ENCODE measurements at places on chromosomes 1 and 21.

- DNase-seq, result no peak
Measured at GRCh38 chr1:84960371-84960770, 36.5 kb downstream of the MCOLN2 start.

DNA sequence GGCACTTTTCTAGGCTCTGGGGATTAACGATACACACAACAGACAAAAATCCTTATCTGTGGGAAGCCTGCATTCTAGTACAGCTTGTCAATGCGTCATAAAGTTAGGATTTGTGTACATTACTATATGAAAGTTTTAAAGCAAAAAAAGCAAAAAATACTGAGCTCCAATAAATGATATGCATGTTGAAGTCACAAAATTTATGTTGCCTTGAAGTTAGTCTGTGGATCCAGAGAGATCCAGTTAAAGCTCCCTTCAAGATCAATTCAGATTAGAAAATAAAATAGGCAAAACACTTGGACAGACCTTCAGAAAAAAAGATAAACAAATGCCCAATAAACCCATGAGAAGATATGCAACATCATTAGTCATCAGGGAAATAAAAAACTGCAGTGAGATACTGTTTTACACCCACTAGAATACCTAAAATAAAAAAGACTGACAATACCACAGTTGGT lies 33.1 kb upstream of the KCNQ4 start:
- DNase-seq, result no peak

- DNase-seq, result no peak
Measured at GRCh38 chr1:31797216-31797615, 18.6 kb downstream of the SPOCD1 start.

GRCh38 chr1:8155528-8156186 lies 129.5 kb upstream of the ERRFI1 start:
- DNase-seq, result no peak

DNA sequence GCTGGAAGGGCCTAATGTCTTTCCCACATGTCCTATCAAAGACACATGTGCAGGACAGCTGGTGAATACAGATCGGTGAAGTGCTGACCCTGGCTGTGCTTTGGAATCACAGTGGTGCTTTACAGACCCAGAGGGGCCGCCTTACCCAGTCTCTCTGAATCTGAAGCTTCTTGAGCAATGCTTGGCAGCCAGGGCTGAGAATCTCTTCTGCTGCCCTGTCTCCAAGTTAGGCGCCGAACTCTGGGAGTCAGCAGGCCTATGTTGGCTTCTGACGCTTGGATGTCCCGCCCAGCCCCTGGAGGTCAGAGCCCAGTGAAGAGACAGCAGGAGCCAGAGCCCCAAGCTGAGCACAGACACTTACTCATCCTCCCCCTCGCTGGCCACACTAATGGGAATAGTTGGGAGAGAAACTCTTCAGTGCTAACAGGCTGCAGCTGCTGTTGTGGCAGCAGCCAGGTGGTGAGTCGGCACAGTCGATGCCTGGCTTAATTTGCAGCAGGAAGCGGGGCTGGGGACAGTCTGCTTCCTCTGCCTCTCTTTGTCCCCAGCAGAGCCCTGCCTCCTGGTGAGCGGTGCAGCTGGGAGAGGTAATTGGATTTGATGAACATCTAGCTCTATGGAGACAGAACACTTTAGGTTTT lies 68.1 kb downstream of the URB2 start:
- peak; percentile 80 for DNase-seq

- DNase-seq, result no peak
Measured at GRCh38 chr1:187001198-187001889, 172.6 kb downstream of the PLA2G4A start.

GRCh38 chr1:25182629-25183028 lies 49.7 kb downstream of the SYF2 start:
- DNase-seq, result no peak

DNA sequence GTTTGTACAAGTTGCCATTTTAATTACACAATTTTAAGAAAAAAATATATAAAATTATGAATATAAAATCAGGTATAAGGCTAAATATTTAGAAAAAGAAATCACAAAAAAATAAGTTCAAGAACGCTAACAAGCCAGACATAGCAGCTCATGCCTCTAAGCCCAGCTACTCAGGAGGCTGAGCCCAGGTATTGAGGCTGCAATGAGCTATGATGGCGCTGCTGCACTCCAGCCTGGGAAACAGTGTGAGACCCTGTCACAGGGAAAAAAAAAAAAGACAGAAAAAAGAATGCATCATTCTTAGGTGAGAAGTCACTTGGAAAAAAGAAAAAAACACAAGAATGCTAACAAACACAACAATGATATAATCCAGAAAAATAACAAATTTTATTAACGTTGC lies 112.3 kb upstream of the PRDX6 start:
- no peak for DNase-seq

- no peak for DNase-seq
Measured at GRCh38 chr1:14742181-14742980, 143.9 kb downstream of the KAZN start.

- DNase-seq, result no peak
Measured at GRCh38 chr1:36381405-36381804, 4.3 kb downstream of the STK40 start.

Data from testis (tissue), 5 donors.